ENCODE measurements at places on chromosomes 6 and 20.

GRCh38 chr6:167495506-167496401, 170.9 kb downstream of the TTLL2 start:
- DNase-seq, result no peak

DNA sequence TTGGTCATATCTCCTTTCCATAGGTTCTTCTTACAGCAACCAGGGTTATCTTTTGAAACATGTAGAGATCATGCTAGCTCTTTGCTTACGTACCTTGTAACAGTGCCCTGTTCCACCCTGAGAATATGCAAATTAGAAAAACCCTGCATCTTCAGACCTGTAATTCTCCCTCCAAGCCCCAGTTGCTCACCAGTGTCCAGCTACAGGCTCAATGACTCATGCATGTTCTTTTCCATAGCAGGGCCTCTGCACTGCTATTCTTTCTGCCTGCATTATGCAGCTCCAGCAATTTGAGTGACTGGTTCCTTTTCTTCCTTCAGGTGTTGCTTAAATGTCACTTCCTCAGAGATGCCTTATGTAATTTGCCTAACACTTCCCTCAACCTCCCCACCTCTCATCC, 636.2 kb downstream of the KHDRBS2 start:
- DNase-seq, result no peak

GRCh38 chr6:109454496-109455436, 806 bp downstream of the MICAL1 start:
- no peak for DNase-seq

DNA sequence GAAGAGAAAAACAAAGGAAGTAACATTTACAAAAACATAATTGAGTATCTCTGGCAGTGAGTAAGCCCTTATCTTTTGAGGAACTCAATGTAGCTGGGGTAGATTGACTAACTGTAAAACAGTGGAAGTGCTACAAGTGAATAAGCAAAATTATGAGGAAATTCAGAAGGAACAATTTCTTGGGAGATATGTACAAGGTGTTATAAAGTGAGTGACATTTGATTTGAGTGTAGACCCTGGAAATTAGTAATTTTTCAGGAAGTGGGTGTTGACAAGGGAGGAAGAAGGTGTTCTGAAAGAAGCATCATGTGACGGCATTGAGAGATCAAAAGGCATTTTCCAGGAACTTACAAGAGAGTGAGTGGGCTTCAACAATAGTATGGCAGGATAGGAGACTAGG, 22.2 kb downstream of the XRN2 start:
- no peak for DNase-seq

GRCh38 chr6:16704401-16705045, 56.7 kb downstream of the ATXN1 start:
- no peak for DNase-seq

- no peak for DNase-seq
These were observed 51.9 kb downstream of the IL22RA2 start for GRCh38 chr6:137121401-137121997.

GRCh38 chr6:137728386-137729349, 138.4 kb upstream of the TNFAIP3 start:
- no peak for DNase-seq

DNA sequence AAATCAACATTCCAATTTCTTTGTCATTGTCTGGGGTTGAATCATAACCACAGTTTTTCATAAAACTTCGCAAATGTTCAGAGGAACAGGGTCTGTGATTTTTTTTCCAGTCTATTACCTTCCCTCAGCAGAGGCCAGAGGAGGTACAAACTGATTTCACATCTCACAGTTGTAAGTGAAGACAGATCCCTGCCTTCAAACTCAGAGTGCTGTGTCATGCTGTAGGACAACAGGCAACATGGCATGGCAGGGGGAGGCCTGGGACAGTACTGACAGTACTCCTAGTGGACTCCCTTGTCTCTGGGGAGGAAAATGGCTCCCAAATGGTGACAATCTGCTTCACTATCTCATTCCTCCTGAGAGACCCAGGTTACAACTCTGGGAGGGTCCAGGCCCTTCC, 308.6 kb downstream of the CDC5L start:
- DNase-seq, result no peak

DNA sequence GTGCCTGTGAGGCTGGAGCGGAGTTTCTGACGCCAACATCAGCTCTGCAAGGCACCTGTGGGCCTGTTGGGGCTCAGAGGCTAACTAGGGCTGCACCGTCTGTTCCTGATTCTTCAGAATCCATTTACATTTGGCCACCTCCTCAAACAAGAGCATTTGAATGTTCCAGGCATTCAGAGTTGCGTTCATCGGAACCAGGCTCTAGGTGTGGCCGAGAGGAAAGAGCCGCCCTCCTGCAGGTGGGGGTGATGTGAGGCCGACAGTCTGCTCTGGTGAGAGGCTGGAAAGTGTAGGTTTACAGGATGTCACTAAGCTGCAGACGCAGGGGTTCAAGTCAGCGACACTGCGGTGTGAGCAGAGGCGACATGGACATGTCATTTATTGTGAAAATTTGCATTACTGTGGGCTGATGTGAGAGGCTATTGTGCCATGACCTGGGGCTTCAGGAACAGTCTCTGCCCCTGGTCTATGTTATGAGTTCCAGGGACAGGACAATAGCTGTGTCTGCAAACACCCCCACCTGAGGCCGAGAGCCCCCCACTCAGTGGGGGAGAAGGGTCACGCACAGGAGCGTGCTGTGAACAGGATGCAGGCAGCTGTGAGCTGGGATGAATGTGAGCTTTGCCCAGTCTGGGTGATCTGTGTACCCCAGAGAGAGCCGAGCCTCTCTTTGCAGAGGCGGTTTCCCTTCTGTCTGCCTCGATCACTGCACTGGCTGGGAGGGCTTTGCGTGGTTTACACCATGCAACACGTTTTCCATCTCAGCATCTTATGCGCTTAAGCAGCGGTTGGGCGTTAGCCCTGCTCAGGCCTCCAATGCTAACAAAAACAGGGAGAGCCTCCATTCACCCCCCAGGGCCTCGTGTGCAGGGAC, 21.1 kb downstream of the SLCO4A1 start:
- no peak for DNase-seq

DNA sequence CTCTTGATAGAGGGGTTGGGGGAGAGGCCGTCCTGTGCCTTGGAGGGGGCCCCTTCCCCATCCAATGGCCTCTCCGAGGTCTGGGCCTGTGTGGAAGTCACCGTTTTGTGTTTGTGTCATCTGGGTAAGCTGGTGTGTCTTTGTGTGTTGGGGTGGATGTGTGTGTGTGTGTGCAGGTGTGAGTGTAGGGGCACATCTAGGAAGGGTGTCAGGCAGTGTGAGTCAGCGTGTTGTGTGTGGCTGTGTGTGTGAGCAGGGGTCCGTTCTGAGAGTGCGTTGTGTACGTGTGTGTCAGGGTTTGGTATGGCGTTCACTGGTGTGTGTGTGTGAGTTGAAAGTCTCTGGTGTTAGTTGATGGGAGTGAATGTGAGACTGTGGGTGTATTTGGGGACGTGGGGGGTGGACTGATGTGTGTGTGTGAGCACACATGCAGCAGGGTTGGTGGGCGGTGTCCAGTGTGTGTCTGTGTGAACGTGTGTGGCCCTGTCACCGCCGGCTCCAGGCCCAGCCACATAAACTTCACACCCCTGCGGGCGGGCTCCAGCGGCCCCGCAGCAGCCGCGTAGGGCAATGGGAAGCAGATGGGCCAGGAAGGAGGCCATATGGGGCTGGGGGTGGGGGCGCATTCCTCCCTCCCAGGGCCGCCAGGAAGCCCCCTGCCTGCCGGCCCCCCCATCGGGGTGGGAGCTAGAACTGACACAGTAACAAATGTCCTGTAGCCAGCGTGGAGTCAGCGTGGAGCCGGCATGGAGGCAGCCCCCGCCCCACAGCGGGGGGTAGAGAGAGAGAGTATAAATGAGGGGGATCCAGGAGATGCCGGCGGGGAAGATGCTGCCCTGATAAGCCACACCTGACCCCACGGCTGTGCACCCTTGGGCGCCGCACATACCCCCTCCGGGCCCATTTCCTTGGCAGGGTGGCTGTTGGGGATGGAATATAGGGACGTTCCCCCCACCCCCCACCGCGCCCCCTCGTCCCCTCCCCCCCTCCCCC, 32.1 kb downstream of the SNAI1 start:
- DNase-seq, result no peak

DNA sequence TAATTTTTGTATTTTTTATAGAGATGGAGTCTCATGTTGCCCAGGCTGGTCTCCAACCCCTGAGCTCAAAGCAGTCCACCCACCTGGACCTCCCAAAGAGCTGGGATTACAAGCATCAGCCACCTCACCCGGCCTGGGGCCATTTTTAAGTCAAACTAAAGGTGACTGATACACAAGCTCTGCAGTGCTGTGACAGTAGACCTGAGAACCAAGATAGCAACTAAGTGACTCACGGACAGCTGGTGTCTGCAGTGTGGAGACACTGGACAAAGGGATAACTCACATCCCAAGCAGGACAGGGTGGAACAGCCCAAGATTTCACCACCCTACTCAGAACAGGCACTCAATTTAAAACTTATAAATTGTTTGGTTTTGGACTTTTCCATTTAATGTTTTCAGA, 402.5 kb downstream of the CD83 start:
- no peak for DNase-seq

DNA sequence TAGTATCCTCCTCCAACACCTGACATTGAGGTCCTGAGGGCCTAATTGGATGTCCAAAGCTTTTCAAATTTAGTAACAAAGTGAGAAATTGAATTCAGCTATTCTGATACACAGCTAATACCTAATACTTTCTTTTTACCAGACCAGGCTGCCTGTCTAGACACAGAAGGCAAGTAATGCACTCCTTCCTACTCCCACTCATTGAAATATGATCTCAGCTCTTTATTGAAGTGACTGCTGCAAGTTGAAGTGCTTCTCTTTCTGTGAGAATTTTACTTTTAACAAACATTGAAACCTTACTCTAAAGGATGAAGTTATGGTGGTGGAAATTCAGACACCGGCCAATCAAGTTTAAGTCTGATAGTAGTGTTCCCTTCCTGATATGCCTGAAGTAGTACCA, 90.8 kb upstream of the OGFRL1 start:
- no peak for DNase-seq

DNA sequence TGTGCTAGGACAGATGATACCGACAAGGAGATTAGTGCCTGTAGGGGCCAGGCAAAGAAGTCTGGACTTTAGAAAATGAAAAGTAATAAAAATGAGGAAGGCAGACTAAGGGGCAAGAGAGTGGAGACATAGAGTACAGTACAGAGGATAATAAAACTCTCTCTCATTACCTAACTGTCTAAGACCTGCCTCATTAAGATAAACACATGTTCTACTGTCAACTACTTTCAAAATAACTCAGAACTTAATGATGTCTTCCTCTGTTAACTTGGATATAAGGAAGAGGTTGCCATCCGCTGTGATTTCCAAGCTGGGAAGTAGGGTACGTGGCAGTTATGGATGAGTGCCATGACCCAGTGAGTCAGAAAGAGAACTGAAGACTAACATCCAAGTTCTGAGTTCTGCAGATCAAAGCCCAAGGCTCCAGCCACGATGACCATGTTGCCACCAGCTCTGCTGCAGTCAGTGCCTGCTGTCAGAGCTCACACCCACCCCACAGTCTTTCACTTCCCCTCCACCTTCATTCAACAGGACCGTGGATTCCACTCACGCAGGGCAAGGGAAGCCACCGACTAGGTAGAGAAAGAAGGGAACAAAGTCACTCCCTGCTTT, 81.8 kb downstream of the KIF16B start:
- DNase-seq, result no peak

GRCh38 chr20:62818592-62819493, 2.0 kb downstream of the COL9A3 start:
- no peak for DNase-seq

DNA sequence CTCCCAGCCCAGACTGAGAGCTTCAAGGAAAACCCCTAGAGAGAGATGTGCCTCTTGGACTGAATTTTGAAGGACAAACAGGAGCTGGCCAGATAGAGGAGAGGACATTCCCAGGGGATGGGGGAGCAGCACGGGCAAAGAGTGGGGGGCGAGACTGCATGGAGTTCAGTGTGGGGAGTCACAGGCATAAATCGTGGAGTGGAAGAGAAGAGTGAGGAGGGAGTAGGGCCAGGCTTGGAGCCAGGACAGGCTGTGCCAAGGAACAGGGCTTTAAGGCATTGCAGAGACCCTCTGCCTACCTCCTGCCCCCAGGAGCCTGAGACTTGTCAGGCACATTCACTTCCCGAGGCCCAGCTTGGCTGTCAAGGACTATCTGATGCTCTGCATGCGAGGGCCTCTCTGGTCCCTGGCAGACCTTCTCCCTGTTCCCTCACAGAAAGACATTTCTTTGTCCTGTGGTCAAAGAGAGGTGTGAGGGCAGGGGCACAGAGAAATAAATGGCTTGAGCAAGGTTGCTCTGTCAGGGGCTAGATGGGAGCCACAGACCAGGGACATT, 5.2 kb upstream of the SLC22A7 start:
- no peak for DNase-seq

All from NCI-H1930 (cell line).